Thyroid gland (tissue), 4 donors: ENCODE measurements at places on chromosomes 11 and 22. TPM values are rescaled to one million over a fixed set of nuclear protein-coding genes. Genes with fewer than 3 reads are reported as not detected.
A peak's percentile ranks its signal among the peaks of the same experiment; 100 is the strongest.

- H3K36me3 ChIP-seq, result no peaks in the 10 kb centered on the region
- H3K27me3 ChIP-seq, result no peaks in the 10 kb centered on the region
- H3K27ac ChIP-seq, result no peak overlapping the region
- H3K4me3 ChIP-seq, result no peak overlapping the region
- no peak for DNase-seq
These were observed 780.9 kb downstream of the BRD1 start for GRCh38 chr22:49046546-49047361.

The APOL6 gene
- 26.5 TPM for total RNA-seq

DNA sequence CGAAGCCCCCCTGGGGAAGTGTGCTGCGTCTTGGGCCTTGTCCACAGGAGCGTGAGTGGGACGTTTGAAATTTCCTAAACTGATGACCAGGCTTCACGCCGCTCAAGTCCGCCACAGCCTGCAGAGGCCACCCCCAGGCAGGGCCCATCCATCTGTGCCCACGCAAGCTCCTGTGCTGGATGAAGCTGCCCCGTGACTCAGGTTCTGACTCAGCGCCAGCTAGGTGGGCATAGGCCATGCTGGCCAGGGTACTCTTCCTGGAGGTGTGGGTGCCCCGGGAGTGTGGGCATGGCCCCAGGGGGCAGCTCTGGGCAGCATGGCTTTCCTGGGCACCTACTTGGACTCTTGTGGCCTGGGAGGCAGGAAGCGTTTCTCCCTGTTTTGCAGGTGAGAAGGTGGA is 134.8 kb downstream of the CACNA1I start:
- no peaks in the 10 kb centered on the region for H3K27me3 ChIP-seq
- DNase-seq, result no peak
- H3K27ac ChIP-seq, result no peak overlapping the region
- H3K36me3 ChIP-seq, result no peaks in the 10 kb centered on the region

- H3K4me3 ChIP-seq, result no peak overlapping the region
- DNase-seq, result no peak
- no peaks in the 10 kb centered on the region for H3K36me3 ChIP-seq
- H3K27ac ChIP-seq, result no peak overlapping the region
These were observed 111.3 kb upstream of the PAX6 start for GRCh38 chr11:31922450-31922849.

DNA sequence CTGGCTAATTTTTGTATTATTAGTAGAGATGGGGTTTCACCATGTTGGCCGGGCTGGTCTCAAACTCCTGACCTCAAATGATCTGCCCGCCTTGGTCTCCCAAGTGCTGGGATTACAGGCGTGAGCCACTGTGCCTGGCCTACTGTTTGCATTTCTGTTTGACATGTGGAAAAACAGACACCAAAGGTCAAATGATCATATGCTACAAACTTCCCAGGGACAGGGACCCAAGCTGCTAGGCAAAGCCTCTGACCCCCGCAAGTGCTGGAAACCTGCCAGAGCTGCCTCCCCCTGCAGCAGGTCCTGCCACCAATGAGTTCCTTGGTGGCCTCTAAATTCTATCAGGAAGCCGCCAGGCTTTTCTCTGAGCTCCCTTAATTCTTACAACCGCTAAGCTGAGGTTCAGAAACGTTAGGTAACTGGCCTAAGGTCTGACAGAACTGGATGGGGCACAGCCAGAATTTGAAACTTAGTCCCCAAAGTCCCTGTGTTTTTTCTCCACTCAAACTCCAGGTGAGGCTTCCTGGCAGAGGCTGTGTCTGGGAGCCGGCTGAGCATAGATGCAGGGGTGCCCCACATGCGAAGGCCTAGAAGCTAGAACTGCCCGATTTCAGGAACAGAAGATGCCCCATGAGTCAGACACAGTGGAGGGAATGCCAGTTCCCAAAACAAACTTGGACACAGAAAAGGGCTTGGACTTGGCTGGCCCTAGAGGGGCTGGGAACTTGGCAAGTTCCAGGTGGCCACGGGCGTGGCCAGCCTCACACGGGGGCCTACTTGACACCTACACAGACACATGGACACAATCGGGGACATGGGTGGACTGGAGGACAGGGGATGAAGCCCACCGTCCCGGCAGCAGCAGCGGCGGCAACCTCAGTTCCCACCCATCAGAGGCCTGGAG is 7.4 kb downstream of the CSNK1E start:
- peak; percentile 20 for DNase-seq
- no peak overlapping the region for H3K4me3 ChIP-seq
- H3K36me3 ChIP-seq, result no peaks in the 10 kb centered on the region
- H3K4me1 ChIP-seq, result peaks cover 64% of the 10 kb centered on the region

The PKDREJ gene
- total RNA-seq, result 0.10 TPM

DNA sequence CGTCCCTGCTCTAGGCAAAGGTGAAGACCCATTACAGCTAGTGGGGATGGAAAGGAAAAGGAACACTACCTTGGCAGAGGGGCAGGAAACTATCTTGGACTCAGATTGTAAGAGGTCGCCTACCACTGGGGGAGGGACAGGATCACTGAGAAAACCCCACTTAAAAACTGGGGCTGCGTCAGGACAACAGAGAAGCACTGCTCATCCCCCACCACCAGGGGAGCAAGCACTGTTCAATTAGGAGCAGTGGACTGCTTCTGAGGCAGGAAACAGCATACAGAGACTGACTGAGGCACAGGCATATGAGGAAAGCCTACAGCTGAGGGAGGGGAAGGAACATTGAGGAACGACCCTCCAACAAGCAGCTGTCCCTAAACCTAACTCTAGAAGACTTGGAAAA is 20.8 kb upstream of the DLAT start:
- H3K27ac ChIP-seq, result no peak overlapping the region
- H3K4me3 ChIP-seq, result no peak overlapping the region
- no peaks in the 10 kb centered on the region for H3K4me1 ChIP-seq
- H3K27me3 ChIP-seq, result no peaks in the 10 kb centered on the region
- H3K36me3 ChIP-seq, result peaks cover 14% of the 10 kb centered on the region

DNA sequence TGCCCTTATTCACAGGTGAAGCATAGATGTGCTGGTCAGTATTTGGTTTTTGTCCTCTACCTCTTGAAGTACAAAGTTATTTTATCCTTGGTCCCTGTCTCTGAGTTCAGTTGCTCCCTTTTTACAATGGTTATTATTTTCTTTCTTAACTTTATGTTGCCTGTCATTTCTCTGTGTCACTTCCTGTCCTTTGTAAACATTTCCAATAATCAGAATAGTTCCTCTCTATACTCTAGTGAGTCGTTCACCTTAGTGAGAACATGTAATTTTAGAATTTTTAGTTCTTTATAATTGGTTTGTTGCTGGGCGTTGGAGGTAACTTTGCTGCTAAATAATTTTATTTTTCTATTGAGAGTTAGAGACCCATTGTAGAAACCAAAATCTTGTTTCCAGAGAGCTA is 16.0 kb downstream of the CSTPP1 start:
- no peak for DNase-seq
- no peaks in the 10 kb centered on the region for H3K36me3 ChIP-seq
- no peaks in the 10 kb centered on the region for H3K27me3 ChIP-seq
- no peak overlapping the region for H3K4me3 ChIP-seq
- peaks cover 13% of the 10 kb centered on the region for H3K4me1 ChIP-seq

The RIMBP3C gene
- 0.13 TPM for total RNA-seq

DNA sequence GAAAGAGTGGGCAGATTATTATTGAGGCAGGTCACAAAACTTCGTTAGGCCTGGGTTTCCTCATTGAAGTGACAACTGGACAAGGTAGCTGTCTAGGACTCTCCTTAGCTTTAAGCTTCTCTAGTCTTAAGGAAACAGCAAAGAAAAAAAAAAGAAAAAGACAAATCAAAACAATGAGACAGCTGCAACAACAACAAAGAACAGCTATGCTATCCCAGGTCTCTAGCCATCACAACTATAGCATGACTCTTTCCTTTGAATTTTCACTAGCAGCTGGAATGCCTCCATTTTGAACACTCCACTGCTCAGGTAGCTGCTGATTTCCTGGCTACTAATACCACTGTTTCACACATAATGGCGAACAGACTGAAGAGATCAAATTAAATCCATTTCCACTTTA is 302.4 kb upstream of the SORL1-AS1 start:
- no peak for DNase-seq
- no peaks in the 10 kb centered on the region for H3K27me3 ChIP-seq
- peak overlapping the region; percentile 64 for H3K27ac ChIP-seq
- H3K4me3 ChIP-seq, result no peak overlapping the region
- peaks cover 17% of the 10 kb centered on the region for H3K4me1 ChIP-seq
- no peaks in the 10 kb centered on the region for H3K36me3 ChIP-seq

DNA sequence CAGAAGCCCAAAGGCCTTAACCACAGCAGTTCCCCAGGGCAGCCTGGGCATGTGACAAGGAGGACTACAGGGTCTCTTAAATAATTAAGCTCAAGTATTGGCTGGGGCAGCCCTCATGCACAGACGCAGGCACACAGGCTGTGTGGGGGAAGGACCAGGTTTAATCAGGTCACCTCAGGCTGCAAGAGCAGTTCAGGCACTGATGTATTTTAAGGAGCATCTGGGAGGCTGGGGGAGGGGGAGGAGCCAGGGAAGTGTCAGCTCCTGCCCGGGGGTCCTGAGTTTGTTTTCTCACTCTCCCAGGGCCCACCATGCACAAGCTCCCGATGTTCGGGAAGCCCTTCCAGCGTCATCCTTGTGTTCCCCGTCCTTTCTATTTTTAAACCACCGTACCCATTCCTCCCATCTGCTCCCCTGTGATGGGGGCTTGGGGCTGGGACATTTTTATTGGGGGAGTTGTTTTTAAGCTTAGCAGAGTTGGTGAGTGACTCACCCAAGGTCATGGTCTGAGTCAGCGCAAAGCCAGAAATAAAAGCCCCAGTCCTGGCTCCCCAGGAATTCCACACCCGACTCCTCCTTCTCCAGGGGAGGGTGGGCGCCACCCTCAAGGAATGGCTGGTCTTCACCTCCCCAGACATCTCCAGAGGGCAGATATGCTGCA is 2.4 kb downstream of the CSDC2 start:
- no peak for DNase-seq
- H3K27me3 ChIP-seq, result no peaks in the 10 kb centered on the region
- H3K36me3 ChIP-seq, result no peaks in the 10 kb centered on the region
- H3K27ac ChIP-seq, result no peak overlapping the region

GRCh38 chr11:898540-899190 is 11.9 kb downstream of the CHID1 start:
- H3K27me3 ChIP-seq, result no peaks in the 10 kb centered on the region
- H3K4me1 ChIP-seq, result no peaks in the 10 kb centered on the region
- no peak overlapping the region for H3K4me3 ChIP-seq
- H3K27ac ChIP-seq, result no peak overlapping the region
- peak; percentile 49 for DNase-seq

The UNC93B1 gene
- total RNA-seq, result 38.2 TPM

- no peaks in the 10 kb centered on the region for H3K27me3 ChIP-seq
- DNase-seq, result no peak
- no peaks in the 10 kb centered on the region for H3K36me3 ChIP-seq
- no peak overlapping the region for H3K4me3 ChIP-seq
- H3K27ac ChIP-seq, result no peak overlapping the region
These were observed 494.2 kb downstream of the FAM181B start for GRCh38 chr11:82239498-82239897.

DNA sequence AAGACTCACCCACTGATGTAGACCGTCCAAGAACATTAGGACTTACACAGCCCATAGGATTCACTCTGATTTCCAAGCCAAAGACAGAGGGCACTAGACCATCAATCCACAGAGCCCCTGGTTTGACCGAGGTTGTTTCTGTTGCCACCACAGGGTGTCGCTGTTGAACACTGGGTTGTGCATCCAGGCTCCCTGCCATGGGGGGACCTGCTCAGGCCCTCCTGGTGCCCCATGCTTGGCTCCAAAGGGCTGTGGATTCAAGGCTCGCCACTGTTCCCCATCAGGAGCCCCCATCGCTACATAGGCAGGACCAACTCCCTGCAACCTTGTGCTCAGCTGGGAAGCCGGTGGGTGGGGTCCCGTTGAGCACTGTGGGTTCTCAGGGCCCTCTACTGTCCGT is 128.0 kb upstream of the ANO1 start:
- no peaks in the 10 kb centered on the region for H3K36me3 ChIP-seq
- no peak overlapping the region for H3K4me3 ChIP-seq
- H3K4me1 ChIP-seq, result no peaks in the 10 kb centered on the region
- H3K27me3 ChIP-seq, result no peaks in the 10 kb centered on the region
- DNase-seq, result no peak
- H3K27ac ChIP-seq, result no peak overlapping the region

- no peaks in the 10 kb centered on the region for H3K36me3 ChIP-seq
- no peak overlapping the region for H3K27ac ChIP-seq
- DNase-seq, result peak; percentile 60
- H3K4me3 ChIP-seq, result no peak overlapping the region
These were observed 410.3 kb downstream of the MN1 start for GRCh38 chr22:27391092-27391770.

DNA sequence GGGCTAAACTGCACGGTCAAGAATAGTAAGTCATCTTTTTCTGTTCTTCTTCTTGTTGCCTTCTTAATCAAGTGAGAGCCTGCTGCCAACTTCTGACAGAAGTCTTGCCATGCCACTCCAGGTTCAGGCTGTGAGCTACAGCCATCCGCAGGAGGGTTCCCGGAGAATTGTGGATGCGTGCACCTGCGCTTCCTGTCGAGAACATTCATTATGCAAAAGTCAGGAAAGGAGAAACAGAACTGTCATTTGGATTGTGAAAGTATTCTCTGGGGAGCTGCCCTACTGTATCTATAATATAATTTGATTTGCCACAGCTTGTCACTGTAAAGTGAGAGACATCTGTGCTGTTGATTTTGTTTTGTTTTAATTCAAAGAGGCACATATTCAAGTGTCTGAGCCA is 12.3 kb downstream of the IL17RA start:
- H3K4me3 ChIP-seq, result no peak overlapping the region
- H3K27ac ChIP-seq, result no peak overlapping the region
- H3K36me3 ChIP-seq, result peaks cover 26% of the 10 kb centered on the region
- DNase-seq, result no peak
- no peaks in the 10 kb centered on the region for H3K27me3 ChIP-seq

The CHADL gene
- 5.1 TPM for total RNA-seq

The DTX4 gene
- 29.3 TPM for total RNA-seq

DNA sequence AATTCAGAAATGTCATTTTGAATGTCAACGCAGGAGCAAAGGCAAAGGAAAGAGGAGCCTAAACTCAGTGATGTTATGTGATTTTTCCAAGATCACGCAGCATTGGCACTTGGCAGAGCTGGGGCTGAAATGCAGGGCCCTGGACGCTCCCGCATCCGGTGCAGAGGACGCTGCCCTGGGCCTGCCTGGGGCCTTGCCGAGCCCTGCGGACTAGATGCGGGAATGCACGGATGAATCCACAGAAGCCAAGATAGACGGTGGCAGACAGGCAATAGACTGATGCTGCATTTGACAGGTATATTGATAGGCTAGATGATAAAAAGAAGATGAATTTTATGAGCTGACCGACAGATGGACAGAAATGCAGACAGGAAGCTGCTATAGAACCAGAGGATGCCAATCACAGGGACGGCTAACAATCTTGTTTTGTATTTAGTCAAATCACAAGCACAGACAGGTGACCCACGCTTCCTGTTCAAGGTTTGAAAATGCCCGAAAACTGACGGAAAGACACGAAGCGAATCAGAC is 696 bp upstream of the MARK2 start:
- no peak overlapping the region for H3K4me3 ChIP-seq
- peak; percentile 21 for DNase-seq
- peaks cover 40% of the 10 kb centered on the region for H3K4me1 ChIP-seq
- H3K36me3 ChIP-seq, result no peaks in the 10 kb centered on the region
- H3K27ac ChIP-seq, result peak overlapping the region; percentile 92

The F2 gene
- not detected for total RNA-seq
